ENCODE measurements at places on chromosomes 4 and X.

DNA sequence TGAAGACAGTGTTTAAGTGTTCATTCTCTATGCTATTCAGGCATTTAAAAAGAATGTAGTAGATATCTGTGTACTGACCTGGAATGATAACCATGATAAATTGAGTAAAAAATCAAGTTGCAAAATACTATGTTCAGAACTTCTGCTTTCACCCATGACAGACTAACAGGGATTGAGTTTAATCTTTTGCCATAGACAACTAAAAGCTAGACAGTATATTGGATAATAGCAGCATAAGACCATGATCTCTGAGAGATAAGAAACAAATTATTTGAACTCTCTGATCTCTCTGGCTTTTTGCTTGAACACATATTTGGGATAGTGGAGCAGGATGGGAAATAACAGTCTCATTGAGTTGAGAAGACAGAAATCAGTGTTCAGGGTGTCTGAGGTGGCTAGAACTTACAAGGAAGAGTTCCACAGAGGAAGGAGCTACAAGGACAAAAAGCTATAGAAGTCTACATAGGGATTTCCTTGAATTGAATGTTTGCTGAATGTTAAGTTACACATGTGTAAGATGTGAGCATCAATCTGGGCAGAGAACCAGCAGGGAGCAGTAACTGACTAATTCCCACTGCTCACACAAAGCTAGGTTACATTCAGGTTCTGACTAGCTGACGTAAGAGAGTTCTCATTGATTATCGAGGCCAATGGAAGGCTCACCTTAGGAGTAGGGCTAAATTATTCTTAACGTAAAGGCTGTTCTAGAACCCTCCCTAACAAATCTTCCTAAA, 60.4 kb downstream of the SLC30A9 start:
- no peak for DNase-seq

DNA sequence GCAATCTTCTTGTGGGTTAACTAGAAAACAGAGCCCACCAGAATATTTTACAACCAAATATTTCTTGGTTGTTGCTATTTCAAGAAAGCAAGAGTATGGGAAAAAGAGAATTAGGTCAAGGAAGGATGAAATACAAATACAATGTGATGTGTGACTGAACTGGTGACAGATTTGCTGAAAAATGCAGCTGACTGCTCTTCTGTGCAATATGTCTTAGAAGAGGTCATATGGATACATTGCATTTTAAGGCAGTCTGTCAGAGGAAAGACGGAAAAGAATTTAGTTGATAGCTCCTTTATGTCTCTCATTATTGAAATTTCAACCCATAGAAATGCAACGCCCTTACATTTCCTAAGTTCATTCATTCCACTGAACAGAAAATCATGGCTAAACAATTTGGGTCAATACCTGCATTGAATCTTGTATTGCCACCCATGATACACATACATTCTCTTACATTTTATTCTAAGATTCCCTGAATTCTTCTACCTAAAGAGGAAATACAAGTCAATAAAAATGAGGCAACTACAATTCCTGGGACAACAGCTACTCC, 423.1 kb downstream of the ADAM29 start:
- DNase-seq, result no peak

- no peak for DNase-seq
These were observed 48.4 kb upstream of the RPS6KA3 start for GRCh38 chrX:20315140-20315539.

GRCh38 chr4:53919535-53919934, 144.9 kb downstream of the CHIC2 start:
- DNase-seq, result no peak

DNA sequence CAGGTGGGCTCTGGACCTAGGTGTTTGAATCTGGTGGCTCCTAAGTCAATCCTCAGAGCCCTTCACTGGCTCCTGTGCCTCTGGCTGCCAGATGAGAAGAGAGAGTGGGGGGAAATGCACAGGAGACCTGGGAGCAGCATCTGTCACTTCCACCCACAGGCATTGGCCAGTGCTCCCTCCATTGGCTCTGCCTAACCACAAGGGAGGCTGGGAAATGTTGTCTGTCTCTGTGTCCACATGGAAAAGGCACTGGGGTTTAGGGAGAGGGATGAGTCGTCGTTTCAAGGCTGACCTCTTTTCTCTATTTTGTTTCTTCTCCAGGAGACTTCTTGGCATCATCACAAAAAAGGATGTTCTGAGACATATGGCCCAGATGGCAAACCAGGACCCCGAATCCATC, 76.4 kb downstream of the CLCN4 start:
- DNase-seq, result no peak

DNA sequence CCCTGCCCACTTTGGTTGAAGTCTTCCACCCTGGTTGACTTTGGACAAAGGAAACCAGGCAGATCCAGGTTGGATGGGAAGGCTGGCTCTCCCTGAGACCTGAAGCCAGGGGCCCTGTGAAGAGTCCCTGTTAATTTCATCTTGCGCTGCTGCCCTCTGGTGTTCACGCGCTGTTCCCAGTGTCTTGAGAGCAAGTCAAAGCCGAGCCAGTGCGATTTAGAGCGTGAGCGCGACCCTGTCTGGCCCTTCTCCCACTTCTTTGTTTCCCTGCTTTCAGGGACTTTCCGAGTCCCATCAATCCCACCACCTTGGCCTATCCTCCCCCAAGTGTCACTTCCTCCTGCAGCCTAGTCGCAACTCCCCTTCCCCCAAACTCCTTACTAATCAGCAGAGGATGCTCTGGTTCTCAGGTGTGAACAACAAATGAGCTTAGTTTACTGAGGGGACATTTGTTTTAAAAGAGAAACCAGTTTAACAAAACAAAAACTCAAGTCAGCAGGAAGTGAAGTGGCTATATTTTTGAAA, 25.8 kb upstream of the CHRNA9 start:
- peak; percentile 92 for DNase-seq

GRCh38 chrX:123308658-123309057, 124.6 kb downstream of the GRIA3 start:
- peak; percentile 2 for DNase-seq

DNA sequence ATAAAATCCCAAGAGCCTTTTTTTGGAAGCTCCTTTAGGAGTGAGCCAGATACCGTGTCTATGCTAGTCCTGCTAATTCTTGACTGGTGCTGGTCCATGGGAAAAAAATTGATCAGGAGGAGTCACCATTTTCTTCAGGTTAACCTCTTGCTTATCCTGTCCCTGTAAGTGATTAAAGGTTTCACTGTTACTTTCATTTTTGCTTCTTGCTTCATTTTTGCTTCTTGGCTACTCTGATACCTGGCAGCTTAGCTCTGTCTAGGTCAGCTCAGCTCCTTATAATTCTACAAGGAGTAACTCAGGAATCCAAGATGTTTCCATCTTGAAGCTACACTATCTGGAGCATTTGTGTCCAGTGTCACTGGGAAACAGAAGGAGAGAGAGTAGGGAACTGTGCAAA, 45.7 kb downstream of the AFM start:
- no peak for DNase-seq

GRCh38 chrX:147917700-147918695, 6.3 kb downstream of the FMR1 start:
- DNase-seq, result no peak

DNA sequence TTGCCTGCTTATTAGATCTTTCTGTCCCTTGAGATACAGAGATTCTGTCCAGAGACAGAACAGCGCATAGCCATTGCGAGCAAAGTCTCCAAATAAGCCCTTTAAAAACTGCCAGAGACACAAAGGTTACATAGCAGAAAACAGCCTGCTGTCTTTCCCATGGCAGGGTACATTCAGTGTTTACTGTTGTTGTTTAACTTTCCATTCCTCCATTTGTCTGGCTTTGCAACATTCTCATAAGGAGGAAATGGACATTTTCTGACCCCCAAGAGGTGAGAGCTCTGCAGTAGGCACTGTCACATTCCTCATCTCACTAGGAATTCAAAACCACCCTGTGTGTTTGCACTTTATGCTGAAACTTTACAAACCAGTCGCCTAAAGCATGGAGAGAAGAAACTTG, 48.3 kb downstream of the PDE5A start:
- no peak for DNase-seq

- peak; percentile 3 for DNase-seq
These were observed 296.9 kb downstream of the GRID2 start for GRCh38 chr4:92600638-92601037.

DNA sequence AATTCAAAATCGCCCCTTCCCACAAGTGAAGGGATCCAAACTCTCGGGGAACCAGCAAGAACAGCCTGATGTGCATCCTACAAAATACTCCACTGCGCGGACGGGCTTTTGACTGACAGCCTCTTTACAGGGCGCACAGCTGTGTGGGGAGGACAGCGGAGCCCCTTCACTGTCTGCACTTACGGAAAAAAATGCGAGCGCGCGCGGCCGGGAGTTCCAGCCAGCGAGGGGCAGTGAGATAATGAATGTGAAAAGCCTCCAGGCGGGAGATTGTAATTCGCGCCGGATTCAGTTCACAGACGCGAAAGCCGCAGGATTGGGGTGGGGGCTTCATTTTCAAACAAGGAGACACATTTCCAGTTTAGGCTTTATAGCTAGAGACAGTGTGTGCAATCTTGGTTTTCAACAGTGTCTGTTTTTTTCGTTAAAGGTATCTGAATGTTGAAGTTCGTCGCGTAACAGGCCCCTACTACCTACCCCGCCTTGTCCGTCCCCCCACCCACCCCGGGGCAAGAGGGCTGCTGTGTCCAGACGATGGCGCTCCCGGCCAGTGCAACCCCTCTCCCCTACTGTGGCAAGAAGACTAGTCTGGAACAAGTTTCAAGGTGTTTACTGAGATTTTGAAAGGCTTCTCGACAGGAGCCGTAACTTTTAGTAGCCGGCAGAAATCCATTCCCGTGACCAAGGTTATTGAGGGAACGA, 1.7 kb upstream of the GPR50 start:
- peak; percentile 48 for DNase-seq

DNA sequence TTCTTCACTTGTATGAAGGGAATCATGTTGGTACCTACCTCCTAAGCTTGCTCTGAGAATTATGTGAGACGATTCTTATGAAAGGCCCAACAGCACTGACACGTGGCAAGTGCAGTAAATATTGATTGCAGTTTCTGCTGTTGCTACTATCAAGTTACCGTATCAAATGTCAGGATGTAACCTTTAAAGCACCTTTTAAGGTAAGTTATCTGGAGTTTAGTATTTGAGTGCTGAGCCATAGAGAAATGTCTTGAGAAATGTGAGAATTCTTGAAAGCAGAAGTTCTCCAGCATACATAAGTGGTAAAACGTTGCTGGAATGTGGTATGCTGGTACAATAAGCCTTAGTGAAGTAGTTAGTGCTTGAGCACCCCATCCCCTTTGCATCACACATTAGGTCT, 90.4 kb downstream of the PHOX2B start:
- no peak for DNase-seq

DNA sequence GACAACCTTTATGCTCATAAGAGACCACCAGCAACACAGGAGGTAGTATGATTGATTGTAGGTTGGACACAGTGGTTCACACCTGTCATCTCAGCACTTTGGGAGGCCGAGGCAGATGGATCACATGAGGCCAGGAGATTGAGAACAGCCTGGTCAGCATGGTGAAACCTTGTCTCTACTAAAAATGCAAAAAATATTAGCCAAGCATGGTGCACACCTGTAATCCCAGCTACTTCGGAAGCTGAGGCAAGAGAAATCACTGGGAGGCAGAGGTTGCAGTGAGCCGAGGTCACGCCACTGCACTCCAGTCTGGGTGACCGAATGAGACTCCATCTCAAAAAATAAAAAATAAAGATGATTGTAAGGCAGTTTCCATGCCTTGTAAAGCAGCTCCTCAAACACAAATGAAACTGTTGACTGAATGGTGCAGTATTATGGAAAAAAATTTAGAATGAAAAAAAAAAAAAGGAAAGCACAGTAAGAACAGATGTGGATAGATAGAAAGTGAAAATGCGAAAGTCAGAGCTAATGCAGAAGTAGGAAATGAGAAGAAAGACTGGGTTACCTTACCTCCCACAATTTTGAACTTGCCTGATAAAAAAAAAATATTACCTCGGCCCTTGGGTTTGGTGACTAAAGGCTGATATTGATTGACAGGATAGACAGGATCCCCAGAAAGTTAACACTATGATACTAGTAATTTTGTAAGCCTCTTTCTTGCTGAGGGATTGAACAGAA, 249.2 kb upstream of the TRAM1L1 start:
- DNase-seq, result no peak

- DNase-seq, result no peak
These were observed 31.3 kb downstream of the SOWAHB start for GRCh38 chr4:76866641-76867040.

DNA sequence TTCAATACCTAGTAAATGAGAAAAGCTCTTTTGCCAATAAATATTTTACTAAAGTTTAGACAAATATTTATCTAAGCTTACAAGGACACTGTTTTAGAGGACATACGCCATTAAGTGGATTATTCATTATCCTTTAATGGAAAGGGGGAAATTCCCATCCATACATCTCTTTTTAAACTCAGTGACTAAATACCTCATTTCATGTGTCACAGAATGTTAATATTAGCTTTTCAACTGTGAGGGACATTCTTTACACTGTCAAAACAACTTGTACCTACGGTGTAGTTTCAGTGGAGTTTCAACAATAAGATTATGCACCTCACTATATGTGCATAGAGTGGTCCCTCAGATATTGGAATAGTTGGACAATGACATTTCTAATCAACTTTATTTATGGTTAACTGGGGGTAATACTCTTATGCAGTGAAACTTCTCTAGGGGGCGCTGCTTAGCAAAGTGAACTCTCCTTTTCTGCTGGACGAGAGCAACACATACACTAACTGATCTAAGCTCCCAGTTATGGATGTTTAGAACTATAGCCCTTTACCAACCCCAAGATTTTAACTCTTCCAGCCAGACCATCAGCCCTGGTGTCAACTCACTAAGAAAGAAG, 9.7 kb downstream of the HS6ST2 start:
- peak; percentile 24 for DNase-seq
